Activated CD8-positive, alpha-beta memory T cell treated with anti-CD3 and anti-CD28 coated beads for 1 hour (primary cell): ENCODE measurements at places on chromosomes 6 and 20.

DNA sequence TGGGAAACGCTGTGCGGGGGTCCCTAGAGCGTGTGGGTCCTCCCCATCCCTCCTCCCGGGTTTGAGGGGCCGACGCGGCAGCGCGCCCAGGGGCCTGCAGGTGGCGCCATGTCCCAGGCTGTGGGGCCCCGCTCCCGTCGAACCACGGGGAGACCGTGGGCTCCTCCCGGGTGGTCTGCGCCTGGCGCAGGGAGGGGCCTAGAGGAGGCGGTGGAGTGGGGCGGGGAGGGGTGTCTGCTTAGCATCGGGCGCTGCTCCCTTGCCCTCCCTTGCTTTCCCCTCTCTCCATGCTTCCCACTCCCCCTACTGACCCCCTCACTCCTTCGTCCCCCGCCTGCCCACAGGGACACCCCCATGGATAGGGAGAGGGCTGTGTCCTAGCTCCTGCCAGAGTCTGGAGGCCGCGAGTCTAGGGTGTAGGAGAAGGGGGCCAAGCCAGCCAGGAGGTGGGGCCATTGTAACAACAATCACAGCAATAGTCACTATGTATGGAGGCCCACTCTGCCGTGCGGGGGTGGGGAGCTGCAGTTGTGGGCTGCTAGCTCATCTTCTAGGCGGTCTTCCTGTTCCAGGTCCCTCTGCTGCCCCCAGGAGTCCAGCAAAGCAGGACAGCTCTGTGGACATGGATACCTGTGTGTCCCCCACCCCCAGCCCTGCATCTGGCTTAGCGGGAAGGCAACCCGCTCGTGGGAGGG is 51.7 kb downstream of the CHMP4B start:
- peak; percentile 29 for DNase-seq

- DNase-seq = no peak
Observed at GRCh38 chr6:83757021-83757420, 48.1 kb upstream of the SNAP91 start.

- DNase-seq = no peak
Observed at GRCh38 chr6:92110403-92110802, 1309.0 kb downstream of the EPHA7 start.

DNA sequence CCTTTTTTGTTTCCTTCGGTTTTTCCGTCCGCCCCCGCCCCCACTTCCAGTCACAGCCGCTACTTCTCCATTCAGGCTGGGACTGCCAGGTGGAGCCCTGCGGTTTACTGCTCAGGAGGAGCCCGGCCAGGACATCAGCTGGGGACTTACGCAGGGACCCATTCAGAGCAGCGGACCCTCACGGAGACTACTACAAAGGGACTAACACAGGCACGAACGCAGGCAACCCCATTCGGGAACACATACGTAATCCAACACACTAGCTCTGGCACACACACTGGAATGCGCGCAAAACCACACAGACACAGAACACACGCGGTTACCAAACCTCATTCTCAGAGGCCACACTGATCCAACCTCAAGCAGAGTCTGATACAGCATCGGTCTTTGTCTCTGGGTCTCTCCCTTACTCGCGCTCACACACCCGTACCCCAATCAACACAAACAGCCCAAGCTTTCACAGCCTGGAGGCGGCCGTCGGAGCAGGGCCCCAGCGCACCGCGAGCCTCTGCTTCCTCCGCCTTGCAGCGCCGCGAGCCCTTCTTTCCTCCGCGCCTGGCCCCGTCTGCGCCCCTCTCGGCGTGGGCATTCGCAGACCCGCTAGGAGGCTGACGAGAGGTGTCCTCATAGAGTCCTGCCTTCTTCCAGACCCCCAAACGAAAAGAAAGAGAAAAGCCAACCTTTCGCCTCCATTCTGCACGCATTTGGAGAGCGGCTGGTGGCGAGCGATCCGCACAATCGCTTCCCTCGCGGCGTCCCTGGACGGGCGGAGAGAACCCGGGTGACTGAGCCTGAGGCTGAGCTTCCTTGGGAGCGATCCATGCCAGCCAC is 1.1 kb upstream of the SLC32A1 start:
- DNase-seq = no peak

DNA sequence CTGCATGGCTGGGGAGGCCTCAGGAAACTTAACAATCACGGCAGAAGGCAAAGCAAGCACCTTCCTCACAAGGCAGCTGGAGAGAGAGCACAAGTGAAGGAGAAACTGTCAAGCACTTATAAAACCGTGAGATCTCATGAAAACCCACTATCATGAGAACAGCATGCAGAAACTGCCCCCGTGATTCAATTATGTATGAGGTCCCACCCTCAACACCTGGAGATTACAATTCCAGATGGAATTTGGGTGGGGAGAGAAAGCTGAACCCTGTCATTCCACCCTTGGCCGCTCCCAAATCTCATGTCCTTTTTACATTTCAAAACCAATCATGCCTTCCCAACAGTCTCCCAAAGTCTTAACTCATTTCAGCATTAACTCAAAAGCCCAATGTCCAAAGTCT is 107.2 kb upstream of the ECI2 start:
- no peak for DNase-seq

DNA sequence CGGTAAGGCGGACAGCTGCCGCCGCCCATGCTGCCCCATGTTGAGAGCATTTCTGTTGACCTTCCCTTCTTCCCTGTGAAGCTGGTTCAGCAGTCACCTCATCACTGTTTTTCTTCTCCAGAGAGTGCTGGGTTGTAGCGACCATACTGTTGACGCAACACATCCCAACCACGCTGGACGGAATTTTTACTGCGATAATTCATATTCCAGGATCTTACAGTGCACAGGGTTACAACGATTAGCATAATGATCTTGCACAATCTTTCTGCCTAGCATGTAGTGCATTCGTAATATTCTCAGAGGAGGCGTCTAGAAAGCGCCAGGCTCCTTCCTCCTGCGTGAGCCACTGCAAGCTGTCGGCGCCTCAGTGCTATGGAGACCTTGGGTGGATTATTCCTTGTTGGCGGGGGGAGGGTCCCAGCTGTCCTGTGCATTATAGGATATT is 137.0 kb downstream of the MTHFD1L start:
- no peak for DNase-seq

GRCh38 chr6:129115471-129115870 is 232.5 kb downstream of the LAMA2 start:
- DNase-seq = no peak

GRCh38 chr6:156009656-156010055 is 554.0 kb upstream of the NOX3 start:
- no peak for DNase-seq
